ENCODE measurements at places on chromosomes 7 and 10. TPM values are rescaled to one million over a fixed set of nuclear protein-coding genes. Genes with fewer than 3 reads are reported as not detected.

GRCh38 chr10:110208614-110209453 is 1.4 kb downstream of the MXI1 start:
- peak overlapping the region; percentile 98 for H3K27ac ChIP-seq
- DNase-seq = peak; percentile 75
- peak overlapping the region; percentile 81 for H3K4me3 ChIP-seq
- H3K4me1 ChIP-seq = no peaks in the 10 kb centered on the region
- H3K27me3 ChIP-seq = no peaks in the 10 kb centered on the region
- no peaks in the 10 kb centered on the region for H3K36me3 ChIP-seq

GRCh38 chr10:73992899-73993788 is 4.8 kb upstream of the VCL start:
- H3K4me3 ChIP-seq = no peak overlapping the region
- no peaks in the 10 kb centered on the region for H3K36me3 ChIP-seq
- no peak for DNase-seq
- no peak overlapping the region for H3K27ac ChIP-seq

DNA sequence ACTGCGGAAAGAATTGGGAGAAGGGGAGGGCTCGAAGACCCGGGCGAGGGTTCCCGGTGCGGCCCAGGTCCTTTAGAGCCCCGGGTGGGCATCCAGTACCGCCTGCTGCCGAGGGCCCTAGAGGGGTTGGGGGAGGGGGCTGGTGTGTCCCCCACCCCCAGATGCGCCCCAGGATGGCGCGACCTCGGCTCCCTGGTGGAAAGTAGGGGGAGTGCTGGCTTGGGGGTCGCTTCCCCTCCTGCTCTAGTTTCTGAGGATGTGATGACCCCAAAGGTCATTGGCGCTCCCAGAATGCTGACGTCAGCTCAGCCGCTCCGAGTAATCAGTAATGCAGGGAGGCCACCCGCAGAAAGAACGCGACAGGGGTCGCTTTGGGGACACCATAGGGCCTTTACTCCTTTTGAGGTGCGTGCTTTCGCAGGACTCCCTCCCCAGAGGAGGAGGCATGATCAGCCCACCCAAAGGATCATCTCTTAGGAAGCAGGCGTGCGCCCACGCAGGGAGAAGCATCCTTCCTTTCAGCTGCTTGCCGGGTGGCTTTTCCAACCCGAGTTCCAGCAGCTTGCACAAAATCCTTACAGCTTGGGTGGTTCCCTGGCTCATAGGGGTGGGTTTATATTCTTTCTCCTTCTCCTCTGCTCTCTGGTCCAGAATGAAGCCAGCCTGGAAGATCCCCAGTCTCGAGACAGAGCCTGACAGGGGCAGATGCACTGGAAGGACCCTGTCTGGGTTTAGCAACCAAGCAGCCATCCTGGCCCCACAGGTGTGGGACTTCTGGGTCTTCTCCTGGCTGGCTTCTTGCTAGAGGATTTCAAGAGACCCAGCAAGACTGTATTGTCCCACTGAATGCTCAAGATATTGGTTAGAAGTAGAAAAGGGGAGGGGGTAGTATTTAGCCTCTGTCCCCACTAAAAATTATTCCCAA is 1.3 kb upstream of the PRKAG2 start:
- no peak for DNase-seq
- peak overlapping the region; percentile 81 for H3K4me3 ChIP-seq
- H3K27ac ChIP-seq = peak overlapping the region; percentile 93

DNA sequence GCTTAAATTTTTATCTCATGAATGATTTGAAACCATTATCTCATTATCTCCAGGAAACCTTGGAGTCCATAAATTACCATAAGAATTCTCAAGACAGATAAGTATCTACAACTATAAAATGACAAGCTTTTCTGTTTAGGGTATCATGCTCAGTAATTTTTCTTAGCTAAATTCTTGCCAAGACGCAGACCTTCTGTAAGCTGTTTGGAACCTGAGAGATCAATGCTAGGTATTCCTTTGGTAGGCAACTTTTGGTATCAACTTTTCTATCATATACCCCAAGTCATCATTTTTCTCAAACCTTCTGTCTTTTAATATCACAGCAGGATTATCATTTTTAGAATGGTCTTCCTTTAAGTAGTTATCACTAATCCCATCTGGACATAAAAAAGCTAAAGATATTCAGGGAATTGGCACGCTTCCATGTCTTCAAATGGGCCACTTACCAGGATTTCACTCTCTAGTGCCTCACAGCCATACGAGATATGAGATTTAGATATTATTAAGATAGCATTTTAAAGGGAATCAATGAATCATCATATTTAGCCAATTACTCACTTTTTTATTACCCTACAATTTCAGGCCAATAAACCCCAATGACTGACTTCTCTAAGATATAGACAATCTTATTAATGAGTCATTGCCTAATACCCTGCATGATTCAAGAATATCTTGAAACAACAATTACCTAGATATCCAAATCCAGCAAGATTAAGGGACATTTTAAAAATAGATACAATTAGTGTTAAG is 544.1 kb downstream of the HTR7 start:
- H3K4me1 ChIP-seq = no peaks in the 10 kb centered on the region
- no peaks in the 10 kb centered on the region for H3K36me3 ChIP-seq
- no peaks in the 10 kb centered on the region for H3K27me3 ChIP-seq
- H3K4me3 ChIP-seq = no peak overlapping the region
- no peak for DNase-seq

UBTD1 gene
- total RNA-seq = 4.3 TPM

TCERG1L gene
- 0.55 TPM for total RNA-seq

DNA sequence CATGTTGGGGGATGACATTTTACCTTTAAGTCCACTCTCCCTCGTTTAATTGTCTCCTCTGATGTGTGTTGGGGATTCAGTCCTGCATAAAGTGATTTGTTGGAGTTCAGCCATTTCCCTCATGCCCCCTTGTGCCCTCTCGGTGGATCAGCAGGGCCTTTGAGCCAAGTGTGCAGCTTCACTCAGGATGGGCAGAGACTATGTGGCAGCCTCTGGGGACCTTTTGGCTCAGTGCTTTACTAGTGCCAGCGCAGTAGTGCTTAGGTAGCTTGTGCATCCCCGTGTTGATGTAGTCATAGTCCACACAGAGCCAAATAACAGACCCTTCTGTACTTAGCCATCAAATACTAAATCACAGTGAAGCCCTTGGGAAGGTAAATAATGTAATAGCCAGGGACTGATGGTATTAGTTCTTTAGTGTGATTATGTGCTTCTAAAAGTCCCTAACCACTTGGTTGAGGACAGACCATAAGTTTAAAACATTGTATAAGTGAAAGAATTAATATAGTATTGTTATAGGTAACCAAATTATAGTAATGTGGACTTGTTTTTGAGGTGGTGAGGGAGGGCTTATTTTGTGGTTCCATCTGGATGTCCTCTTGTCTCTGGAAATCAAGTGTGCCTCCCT is 11.4 kb downstream of the BUB3 start:
- H3K4me3 ChIP-seq = no peak overlapping the region
- DNase-seq = no peak
- H3K27me3 ChIP-seq = no peaks in the 10 kb centered on the region
- H3K36me3 ChIP-seq = peaks cover 77% of the 10 kb centered on the region
- no peaks in the 10 kb centered on the region for H3K4me1 ChIP-seq

PUS7 gene
- total RNA-seq = 6.1 TPM

GRCh38 chr7:137838706-137839315 is 8.0 kb downstream of the DGKI start:
- no peaks in the 10 kb centered on the region for H3K4me1 ChIP-seq
- no peak overlapping the region for H3K4me3 ChIP-seq
- H3K27me3 ChIP-seq = peaks cover 6% of the 10 kb centered on the region
- H3K27ac ChIP-seq = no peak overlapping the region
- DNase-seq = no peak

DNA sequence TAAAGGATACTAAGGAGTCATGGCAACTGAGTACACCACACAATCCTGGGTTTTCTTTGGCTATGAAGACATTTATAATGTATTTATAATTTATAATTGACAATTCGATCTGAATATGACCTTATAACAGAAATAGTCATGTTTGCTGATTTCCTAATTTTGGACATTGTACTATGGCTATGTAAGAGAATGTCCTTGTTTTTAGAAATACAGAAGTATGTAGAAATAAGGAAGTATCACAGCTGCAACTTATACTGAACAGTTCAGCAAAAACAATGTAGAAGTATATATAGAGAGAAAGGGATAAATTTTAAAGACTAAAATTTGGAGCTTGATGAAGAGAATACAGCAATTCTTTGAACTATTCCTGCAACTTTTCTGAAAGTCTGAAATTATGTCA is 32.6 kb downstream of the PRLHR start:
- no peak overlapping the region for H3K4me3 ChIP-seq
- no peak overlapping the region for H3K27ac ChIP-seq
- peaks cover 10% of the 10 kb centered on the region for H3K4me1 ChIP-seq
- no peak for DNase-seq

- no peak overlapping the region for H3K4me3 ChIP-seq
- peak; percentile 59 for DNase-seq
- no peak overlapping the region for H3K27ac ChIP-seq
- no peaks in the 10 kb centered on the region for H3K4me1 ChIP-seq
- H3K36me3 ChIP-seq = no peaks in the 10 kb centered on the region
These were observed 6.1 kb upstream of the UBE2H start for GRCh38 chr7:129958643-129959470.

DNA sequence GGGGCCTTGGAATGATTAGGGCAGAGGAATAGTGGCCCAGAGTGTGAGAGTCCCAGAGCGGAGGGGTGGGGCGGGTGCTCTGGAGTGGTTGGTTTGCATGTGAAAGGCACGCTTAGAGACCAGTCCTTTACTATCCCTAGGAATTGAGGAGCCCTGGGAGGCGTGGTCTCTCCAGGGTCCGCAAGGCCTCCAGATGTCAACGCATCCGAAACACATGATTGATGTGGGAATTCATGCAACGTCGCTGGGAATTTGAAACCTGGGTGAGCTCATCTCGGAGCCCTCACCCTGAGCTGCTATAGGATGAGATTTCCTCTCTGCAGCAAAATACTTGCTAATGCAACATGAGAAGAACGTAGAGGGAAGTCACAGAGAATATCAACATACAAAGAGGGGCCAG is 51.2 kb downstream of the NPTX2 start:
- H3K27ac ChIP-seq = no peak overlapping the region
- H3K4me3 ChIP-seq = no peak overlapping the region
- DNase-seq = no peak
- no peaks in the 10 kb centered on the region for H3K27me3 ChIP-seq

GRCh38 chr10:79018521-79019011 is 50.2 kb upstream of the ZMIZ1 start:
- H3K4me1 ChIP-seq = no peaks in the 10 kb centered on the region
- peak; percentile 30 for DNase-seq
- no peaks in the 10 kb centered on the region for H3K27me3 ChIP-seq
- no peaks in the 10 kb centered on the region for H3K36me3 ChIP-seq

GRCh38 chr10:105185161-105185560 is 544.1 kb downstream of the SORCS3 start:
- DNase-seq = no peak
- H3K27me3 ChIP-seq = no peaks in the 10 kb centered on the region
- H3K4me1 ChIP-seq = no peaks in the 10 kb centered on the region
- H3K27ac ChIP-seq = no peak overlapping the region
- no peaks in the 10 kb centered on the region for H3K36me3 ChIP-seq

GIMAP2 gene
- 16.4 TPM for total RNA-seq

OR2A42 gene
- total RNA-seq = 0.16 TPM

GRCh38 chr7:105920766-105921165 is 42.3 kb upstream of the CDHR3 start:
- no peaks in the 10 kb centered on the region for H3K4me1 ChIP-seq
- H3K27ac ChIP-seq = no peak overlapping the region
- no peak overlapping the region for H3K4me3 ChIP-seq

- no peaks in the 10 kb centered on the region for H3K4me1 ChIP-seq
- peak overlapping the region; percentile 45 for H3K27ac ChIP-seq
- H3K36me3 ChIP-seq = no peaks in the 10 kb centered on the region
- no peaks in the 10 kb centered on the region for H3K27me3 ChIP-seq
- no peak for DNase-seq
These were observed 240.4 kb downstream of the KIAA1217 start for GRCh38 chr10:24449321-24449740.

HSPA14 gene
- 10.0 TPM for total RNA-seq

DNA sequence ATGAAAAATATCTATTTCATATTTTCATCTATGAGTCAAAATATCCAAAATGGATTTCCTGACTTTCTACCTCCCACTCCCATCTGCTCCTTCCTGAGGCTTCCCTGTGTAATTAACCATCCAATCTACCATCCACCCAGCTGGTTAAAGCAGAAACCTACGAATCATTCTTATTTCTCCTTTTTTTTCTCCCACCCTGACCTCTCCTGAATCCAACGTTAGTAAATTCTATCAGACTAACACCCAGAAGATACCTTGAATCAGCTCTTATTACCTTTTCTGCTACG is 3.7 kb upstream of the LIPF start:
- no peak overlapping the region for H3K4me3 ChIP-seq
- no peaks in the 10 kb centered on the region for H3K27me3 ChIP-seq
- H3K36me3 ChIP-seq = no peaks in the 10 kb centered on the region

DYDC1 gene
- not detected for total RNA-seq

DNA sequence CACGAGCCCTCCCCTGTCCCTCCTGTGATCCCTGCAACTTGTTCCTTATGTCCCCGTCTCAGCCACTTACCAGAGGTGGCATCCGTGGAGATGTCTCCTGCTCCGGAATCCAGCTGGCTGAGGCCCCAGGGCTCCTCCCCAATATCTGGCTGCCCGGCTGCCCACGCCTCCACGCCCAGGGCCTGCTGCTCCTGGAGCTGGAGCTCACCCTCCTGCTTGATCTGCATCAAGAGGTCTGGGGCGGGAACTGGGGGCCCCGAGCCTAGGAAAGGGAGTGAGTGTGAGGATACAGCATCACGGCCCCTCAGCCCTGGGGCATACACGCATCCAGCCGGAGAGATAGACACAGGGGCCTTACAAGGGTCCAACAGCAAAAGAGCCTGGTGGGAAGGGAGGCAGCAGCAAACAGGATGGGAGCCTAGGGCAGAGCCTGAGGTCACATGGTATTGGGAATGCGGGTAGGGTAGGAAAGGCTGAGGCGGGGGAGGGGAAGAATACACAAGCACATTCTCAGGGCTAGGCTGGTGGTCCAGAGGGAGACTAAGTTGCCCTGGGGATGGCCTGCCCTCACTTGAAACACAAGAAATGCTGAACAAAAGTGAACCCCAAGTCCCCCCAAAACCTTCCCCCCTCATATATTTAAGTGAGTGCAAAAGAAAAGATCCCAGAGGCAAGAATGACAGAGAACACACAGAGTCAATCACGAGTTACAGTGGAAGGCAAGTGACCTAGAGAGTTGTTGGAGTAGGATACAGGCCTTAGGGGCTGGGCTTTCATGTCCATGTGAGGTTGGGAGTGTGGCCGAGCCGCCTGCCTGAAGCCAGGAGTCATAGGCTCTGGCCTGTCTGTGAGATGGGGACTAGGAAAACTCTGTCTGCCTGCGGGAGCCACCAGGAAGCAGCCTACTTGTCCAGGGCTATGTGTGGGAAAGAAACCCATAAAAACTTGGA is 16.9 kb upstream of the ZNF777 start:
- no peak overlapping the region for H3K27ac ChIP-seq
- no peaks in the 10 kb centered on the region for H3K4me1 ChIP-seq
- peak; percentile 54 for DNase-seq

PDE1C gene
- total RNA-seq = 11.4 TPM

HSPA12A gene
- 13.6 TPM for total RNA-seq

CRPPA gene
- 3.9 TPM for total RNA-seq

Measured in sigmoid colon (tissue), 7 donors.